Kasumi-1 (cell line): ENCODE measurements at places on chromosomes 13 and 19.

DNA sequence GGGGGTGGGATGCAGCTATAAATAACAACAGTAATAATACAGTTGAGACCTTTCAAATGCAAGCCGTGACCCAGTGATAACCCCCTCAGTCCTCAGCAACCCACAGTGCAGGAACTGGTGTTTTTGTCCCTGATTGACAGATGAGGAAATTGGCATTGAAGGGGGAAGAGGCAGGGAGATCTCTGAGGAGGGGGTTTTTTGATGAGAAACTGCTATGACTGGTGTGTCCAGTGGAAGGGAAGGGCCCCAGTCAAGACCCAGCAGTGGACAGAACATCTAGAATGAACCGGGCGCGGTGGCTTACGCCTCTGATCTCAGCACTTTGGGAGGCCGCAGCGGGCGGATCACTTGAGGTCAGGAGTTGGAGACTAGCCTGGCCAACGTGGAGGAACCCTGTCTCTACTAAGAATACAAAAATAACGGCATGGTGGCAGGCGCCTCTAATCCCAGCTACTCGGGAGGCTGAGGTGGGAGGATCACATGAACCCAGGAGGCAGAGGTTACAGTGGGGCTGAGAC, 1.9 kb downstream of the MAP1S start:
- DNase-seq: no peak

DNA sequence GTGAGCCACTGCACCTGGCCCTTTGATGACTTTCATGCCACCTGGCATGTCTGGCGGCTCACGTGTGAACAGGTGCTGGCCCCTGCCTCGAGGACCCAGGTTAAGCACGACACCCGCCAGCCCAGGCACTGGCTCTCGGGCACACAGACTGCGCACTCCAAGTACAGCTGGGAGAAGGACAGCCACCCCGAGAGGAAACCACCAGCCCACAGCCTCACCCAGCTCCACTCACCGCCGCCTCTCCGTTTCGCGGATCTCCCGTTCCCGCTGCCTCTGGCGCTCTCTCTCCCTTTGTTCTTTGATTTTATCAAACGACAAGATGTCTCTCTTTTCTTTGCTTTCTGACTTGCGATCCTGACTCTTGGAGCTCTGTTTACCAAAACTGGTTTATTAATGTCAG, 27.4 kb upstream of the TINCR start:
- DNase-seq: no peak

DNA sequence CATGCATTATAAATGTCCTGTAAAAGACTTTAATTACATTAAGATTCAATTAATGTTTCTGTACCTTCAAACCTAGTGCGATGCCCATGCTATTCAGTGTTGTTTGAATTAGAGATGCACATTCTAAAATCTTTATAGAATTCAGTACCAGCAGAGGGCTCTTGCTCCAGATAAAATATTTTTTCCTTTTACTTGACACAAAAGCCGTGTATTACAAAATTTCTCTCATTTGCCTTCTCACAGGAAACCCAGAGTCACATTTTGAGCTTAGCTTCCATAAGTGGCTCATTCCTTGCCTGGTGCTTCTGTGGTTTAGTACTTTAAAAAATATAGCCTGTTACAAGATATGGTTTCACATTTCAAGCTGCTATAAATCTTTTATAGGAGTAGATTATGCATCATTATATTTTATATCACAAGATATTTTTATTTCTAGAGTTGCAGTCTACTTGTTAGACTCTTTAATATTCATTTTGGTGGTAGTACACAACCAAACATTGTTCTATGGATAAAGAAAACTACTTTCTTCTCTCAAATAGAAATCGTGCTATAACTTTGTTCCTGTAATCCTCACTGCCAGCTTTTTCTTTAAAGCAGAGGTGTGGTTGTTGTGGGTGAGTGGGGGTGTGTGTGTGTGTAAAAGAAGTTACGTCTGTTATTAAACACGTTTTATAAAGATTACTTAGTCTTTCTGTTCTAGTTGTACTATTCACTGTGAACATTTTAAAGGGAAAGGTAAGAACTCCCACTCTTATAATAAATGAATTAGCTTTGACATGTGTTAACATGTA, 101.4 kb downstream of the RNF17 start:
- peak; percentile 32 for DNase-seq

DNA sequence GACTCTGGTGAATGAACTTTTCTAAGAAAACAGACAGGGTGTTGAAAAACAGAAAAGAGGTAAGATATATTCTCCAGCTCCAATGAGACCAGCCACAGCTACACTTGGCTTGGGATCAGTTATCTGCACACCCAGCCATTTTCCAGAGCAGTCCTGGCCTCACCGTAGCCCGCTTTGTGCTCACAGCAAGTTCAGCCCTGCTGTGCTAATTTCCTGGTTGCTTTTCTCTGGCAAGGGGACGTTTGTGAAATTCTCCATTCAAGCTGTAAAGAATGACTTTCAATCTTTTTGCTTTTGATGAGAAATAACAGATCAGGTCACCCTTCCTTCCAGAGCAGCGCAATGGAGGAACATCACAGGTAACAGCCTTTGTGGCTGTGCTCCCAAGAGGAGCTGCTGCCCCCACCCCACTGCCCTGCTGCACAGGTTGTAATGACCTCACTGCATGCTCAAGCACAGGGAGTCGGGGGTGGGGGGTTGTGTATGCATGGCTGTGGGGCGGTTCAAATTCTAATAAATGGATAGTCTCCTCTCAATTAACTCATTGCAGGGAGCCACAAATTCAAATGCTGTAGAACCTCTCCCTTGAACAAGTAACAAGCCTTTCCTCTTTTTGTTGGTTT, 516.6 kb upstream of the NBEA start:
- DNase-seq: no peak

- peak; percentile 36 for DNase-seq
Measured at GRCh38 chr19:49862391-49863253, 4.8 kb downstream of the PNKP start.

- DNase-seq: no peak
Measured at GRCh38 chr13:21020176-21020575, 41.2 kb downstream of the LATS2 start.

DNA sequence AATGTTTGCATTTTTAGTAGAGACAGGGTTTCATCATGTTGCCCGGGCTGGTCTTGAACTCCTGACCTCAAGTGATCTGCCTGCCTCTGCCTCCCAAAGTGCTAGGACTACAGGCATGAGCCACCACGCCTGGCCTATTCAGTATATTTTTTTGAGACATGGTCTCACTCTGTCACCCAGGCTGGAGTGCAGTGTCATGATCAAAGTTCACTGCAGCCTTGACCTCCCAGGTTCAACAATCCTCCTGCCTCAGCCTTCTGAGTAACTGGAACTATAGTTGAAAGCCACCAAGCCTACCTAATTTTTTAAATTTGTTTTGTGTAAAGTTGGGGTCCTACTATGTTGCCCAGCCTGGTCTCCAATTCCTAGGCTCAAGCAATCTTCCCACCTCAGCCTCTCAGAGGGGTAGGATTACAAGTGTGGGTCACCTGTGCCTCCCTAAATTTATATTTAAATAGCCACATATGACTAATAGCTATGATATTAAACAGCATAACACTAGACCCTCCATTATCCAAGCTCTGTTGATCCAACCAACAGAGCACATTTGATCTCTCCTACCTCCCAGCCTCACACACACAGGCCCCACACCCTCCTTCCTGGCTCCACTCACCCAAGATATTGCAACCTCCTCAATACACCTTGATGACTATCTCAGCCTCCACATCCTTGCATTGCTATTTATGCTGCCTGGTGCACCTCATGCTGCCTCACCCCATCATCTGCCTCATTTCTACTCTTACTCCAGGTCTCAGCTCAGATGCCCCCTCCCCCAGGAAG, 2.1 kb upstream of the CEACAM19 start:
- DNase-seq: no peak

DNA sequence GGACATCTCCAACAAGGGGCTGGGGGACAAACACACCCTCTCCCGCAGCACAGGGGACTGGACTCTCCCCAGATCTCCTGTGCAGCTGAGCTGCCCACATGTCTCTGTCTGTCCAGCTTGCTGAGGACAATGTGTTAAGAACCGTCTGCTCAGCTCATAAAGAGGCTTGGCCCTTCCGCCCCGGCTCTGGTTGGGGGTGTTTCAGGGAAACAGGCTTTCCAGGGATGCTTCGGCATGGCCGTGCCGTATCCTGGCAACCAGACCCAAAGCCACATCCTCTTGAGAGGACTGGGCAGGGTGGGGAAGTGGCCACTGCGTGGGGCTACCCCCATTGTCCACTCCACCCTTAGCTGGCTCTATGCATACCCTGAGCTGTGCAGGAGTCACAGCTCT, 41.1 kb upstream of the CHST8 start:
- no peak for DNase-seq
